WTC11 (cell line): ENCODE measurements at places on chromosomes 7 and 10. TPM values are rescaled to one million over a fixed set of nuclear protein-coding genes. Genes with fewer than 3 reads are reported as not detected.

The PNLIP gene
- total RNA-seq = 1.4 to 1.9 TPM (median 1.6 TPM) in 3 replicates

The CALN1 gene
- 9.7 to 11.0 TPM (median 10.5 TPM) in 3 replicates for total RNA-seq

The ZMIZ1 gene
- 34.3 to 44.4 TPM (median 35.2 TPM) in 3 replicates for total RNA-seq

The CYP3A4 gene
- total RNA-seq = 0.32 to 0.50 TPM (median 0.33 TPM) in 3 replicates

The UTF1 gene
- 140 to 196 TPM (median 143 TPM) in 3 replicates for total RNA-seq

The GPR15LG gene
- total RNA-seq = not detected in 3 replicates

- peak; percentile 53 for DNase-seq
Measured at GRCh38 chr10:103692436-103692951, 162.9 kb downstream of the SH3PXD2A start.

DNA sequence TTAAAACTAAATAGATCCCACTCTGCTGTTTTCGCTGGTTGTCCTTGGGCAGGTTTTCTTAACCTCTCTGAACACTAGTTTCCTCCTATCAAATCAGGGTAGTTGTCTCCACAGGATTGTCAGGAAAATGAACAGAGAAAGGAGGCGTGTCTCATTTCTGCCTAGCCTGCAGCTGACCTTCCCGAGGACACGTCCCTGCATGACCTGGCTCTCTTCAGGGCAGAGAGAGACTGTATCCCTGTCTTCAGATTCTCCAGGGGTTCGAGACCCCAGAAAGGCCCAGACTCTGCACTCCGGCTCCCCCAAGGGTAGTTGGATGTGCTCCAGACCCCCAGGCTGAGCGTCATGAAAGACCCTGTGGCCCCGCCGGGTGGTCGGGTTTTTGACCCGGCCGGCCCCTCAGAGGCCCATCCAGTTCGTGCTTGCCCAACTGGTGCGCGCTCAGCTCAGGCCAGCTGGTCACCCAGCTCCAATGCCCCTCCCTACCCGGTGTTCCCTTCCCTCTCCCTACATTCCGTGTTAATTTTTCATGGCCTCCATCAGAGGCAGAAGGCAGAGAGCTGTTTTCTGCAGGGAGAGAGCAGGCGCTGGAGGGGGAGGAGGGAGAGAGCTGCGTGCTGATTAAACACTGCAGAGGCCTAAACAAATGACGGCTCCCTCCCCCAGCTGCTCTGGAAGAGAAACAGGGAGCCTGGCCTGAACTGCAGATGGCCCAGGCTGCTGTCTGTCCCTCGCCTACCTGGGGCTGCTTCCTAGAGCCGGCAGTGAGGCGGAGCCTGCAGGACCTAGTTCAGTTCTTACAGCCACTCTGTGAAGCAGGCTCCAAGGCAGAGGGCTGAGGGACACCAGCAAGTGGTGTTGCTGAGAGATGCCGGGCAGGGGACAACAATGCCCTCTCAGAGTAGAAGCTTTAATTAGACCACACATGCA, 86.2 kb upstream of the PPIF start:
- DNase-seq = peak; percentile 38

DNA sequence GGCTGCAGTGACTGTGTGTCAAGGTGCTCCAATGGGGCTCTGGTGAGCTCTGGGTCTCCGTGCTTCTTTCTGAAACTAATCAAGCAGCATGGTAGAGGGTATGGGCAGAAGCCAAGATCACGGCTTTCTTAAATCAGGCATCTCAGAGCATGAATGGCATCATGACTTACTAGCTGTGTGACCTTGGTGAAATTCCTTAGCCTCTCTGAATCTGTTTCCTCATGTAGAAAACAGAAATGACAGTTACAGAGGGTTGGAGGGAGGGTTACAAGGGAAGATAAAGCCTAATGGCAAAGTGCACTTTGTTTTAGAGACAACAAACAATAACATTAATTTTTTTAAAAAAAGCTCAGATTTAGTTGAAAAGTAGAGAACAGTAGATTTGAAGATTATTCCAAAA, 34.9 kb downstream of the FRMPD2 start:
- DNase-seq = no peak

- no peak for DNase-seq
Measured at GRCh38 chr7:3107889-3108570, 64.4 kb upstream of the CARD11 start.

DNA sequence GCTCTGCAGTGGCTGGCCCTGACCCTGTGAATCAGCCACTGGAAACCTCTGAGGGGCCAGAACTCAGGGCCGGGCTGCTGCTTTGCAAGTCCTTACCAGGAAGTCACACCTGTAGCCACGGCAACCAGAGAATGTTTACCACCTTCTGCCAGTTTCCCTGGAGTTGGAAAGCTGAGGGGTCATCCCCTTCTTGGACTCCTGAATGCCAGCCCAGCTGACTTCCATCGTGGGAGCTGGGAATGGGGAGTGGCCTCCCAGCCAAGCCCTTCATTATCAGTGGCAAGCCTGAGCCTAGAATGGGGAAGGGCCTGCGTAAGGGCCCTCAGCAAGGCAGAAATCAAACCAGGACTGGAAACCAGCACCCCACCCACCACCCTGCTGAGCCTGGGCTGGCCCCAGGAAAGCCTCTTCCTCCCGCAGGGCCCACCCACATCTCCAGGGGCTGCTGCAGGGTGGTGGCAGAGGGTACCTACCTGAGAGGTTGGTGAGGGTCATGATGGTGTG, 6.5 kb upstream of the CRHR2 start:
- peak; percentile 42 for DNase-seq

GRCh38 chr7:97671571-97671970, 60.3 kb upstream of the TAC1 start:
- DNase-seq = no peak

DNA sequence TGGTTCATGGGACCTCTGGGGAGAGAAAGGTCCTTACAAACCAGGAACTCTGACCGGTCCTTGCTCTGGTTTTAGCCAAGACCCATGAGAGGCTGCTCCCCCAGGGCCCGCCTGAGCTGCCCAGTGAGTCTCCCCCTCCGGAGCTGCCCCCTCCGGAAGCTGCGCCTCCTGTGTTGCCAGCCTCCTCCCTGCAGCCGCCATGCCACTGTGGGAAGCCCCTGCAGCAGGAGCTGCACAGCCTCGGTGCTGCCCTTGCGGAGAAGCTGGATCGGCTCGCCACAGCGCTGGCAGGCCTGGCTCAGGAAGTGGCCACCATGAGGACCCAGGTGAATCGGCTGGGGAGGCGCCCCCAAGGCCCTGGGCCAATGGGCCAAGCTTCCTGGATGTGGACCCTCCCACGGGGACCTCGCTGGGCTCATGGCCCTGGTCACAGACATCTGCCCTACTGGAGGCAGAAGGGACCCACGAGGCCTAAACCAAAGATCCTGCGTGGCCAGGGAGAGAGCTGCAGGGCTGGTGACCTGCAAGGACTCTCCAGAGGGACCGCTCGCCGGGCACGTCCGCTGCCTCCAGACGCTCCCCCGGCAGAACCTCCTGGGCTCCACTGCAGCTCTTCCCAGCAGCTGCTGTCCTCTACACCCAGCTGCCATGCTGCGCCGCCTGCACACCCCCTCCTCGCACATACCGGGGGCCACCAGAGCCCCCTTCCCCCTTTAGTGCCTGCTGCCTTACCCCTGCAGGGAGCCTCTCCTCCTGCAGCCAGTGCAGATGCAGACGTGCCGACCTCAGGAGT, 40.1 kb downstream of the ZNF467 start:
- no peak for DNase-seq

- no peak for DNase-seq
Measured at GRCh38 chr10:128500642-128501041, 374.4 kb upstream of the MKI67 start.

- no peak for DNase-seq
Measured at GRCh38 chr7:157509226-157509625, 172.4 kb downstream of the DNAJB6 start.

- DNase-seq = no peak
Measured at GRCh38 chr10:22959292-22959691, 31.4 kb downstream of the ARMC3 start.

DNA sequence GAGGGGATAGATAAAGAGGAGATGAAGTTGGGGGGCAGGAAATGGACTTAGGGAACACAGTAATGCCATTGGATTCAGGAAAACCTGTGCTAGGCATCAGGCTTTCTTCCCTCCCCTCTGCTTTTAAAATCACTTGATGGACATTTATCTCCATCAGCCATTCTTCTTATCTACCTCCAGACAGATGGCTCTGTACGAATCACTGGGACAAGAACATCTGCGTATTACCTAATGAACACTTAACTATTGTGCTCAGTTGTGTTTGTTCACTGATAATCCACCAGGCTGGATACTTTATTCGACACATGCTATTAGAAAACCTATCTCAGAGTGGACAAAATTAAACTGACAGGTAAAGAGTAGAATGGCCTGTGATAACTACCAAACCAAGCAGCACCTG, 40.0 kb downstream of the TNKS2 start:
- DNase-seq = no peak

DNA sequence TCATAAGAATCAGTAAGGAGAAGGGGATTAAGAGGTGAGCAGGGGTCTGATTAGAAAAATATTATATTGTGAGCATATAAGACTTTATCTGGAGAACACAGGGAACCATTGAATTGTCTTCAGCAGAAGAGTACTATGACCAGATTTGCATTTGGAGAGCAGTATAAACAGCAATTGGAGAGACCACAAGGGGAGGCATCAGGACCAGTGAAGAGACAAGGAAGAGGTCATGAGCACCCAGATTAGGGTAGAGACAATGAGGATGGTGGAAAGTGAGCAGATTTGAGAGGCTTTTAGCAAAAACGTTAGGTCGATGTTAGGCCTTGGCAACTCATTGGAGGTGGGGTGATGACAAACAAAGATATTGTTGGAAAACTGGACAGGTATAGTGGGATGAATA, 13.0 kb upstream of the SMIM30 start:
- no peak for DNase-seq
